Activated CD8-positive, alpha-beta memory T cell treated with anti-CD3 and anti-CD28 coated beads for 24 hours (primary cell): ENCODE measurements at places on chromosomes 3 and 15.

GRCh38 chr15:87268675-87269074 lies 987.9 kb downstream of the NTRK3 start:
- DNase-seq, result no peak

DNA sequence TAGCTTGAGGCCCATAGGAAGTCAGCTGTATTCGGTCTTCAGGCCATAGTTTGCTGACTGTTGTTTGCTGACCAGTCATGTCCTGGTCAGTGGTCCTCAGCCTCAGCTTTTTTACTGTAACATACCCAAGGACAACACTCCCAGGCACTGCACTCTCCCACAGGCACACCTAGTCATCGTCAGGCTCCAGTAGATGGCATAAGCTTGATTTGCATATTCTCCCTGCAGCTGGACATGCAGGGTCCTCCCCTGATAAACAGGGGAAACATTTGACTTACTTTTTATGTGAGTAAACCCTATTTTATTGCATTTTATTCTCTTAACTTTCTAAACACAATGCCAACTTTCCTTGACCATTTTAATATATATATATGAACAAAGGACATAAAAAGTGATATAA lies 22.9 kb downstream of the ARHGEF3 start:
- peak; percentile 30 for DNase-seq

GRCh38 chr3:149080011-149080698 lies 6.2 kb downstream of the HLTF start:
- no peak for DNase-seq

DNA sequence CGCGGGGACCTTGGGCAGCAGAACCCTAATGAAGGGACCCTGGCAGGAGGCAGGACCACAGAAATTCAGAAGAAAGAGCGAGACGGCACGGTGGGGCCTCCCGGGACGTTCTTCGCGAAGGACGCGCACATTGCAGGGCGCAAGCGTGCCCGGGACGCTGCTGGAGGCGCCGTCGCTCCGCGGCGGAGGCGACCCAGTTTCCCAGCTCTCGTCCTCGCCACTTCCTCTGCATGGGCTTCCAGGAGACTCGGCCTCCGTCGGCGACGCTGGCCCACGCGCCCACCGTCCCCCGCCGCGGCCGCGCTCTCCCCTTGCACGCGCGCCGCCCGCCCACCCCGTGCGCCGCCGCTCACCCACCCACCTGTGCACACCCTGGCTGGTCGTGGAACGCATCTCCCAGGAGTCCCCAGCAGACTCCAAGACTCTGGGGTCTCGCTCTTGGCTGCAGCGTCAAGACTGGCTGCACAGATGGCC lies 31.8 kb upstream of the SMAD3 start:
- DNase-seq, result no peak

- DNase-seq, result no peak
Observed at GRCh38 chr15:41562784-41563198, 3.8 kb downstream of the TYRO3 start.

GRCh38 chr3:63303238-63303637 lies 25.1 kb downstream of the SYNPR start:
- DNase-seq, result no peak

DNA sequence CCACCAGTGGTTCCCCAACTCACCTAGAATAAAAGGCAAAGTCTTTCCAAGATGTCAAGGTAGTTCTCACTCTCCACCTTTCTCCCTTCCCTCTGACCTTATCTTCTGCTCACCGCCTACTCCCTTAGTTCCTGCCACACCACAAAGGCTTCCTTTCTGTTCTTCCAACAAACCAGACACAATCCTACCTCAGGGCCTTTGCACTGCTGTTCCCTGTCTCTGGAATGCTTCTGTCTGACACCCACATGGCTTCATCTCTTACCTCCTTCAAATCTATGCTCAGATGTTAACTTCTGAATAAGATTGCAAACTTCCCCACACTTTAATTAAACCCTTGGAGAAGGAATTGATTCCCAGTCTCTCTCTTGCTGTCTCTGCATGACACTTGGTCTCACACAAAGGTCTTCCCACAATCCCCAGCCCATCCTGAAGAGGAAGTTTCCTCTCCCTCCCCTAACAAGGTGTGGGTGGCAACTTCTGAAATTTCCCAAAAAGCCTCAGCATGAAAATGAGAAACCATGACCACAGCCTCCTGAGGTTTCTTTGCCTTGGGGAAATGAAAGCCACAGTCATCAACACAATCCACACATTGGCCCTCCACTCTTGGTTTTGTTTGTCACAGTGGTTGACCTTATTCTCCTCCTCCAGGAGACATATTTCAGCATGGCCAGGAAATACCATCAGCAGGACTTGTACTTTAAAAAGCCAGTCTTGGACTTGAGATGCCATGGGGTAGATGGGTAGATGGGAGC lies 3.0 kb upstream of the RYK start:
- no peak for DNase-seq

DNA sequence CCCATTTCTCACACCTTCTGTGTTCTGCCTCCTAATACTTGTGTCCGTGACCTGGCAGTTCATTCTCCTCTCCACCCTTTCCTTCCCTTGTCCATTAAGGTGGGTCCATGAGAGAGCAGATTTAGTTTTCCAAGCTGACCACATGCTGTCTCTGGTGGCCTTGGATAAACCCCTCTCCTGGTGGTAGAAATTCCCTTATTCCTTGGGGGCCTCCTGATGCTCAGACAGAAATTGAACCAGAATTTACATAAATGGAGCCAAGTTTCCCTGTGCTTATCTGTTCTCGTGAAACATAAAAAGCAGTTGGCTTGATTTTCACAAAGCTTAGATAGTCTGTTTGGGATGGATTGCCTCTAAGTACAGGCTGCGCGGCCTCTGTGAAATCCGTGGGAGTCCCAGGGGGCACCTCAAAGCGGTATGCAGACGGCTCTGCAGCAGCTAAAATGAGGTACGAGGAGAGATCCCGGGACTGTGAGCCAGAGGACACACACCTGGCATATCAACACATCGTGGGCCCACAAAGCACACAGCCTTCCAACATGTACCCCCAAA lies 101.0 kb upstream of the NMNAT3 start:
- no peak for DNase-seq

DNA sequence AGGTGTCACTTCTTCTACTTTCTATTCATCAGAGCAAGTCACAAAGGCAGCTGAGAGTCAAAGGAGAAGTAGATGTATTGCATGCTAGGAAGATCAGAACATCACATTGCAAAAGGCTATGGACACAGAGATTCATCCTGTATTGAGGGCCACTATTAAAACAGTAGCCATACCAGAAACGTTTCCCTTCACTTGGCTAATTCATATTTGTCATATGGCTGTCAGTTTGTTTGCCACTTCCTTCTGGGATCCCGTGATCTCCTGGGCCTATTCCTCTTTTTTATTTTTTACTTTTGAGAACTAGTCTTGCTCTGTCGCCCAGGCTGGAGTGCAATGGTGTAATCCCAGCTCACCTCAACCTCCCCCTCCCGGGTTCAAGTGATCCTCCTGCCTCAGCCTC lies 184.0 kb upstream of the SATB1 start:
- DNase-seq, result no peak

- peak; percentile 63 for DNase-seq
Observed at GRCh38 chr15:56537881-56538280, 72.9 kb upstream of the MNS1 start.

DNA sequence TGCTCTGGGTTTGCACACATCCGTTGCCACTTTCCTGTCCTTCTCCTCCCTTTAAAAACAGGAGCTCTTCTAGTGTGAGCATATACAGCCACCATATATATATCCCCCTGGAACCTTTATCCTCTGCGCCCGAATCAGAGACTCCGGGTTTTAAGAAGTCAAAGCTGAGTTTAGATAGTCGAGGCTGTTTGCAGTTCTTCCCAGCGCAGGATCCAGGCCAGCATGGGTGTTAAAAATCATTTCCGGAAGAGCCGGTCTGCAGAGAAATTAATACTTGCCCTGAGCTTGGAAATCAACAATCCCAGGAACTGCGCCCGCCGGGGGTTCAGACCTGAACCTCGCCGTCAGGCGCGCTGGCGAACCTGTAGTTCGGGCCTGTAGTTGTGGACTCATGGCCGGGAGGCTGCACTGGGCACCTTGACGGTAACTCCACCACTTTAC lies 2.3 kb downstream of the SHOX2 start:
- DNase-seq, result no peak

- DNase-seq, result no peak
Observed at GRCh38 chr15:45199136-45199810, 11.5 kb upstream of the SHF start.

- DNase-seq, result peak; percentile 54
Observed at GRCh38 chr15:38672814-38673670, 108.4 kb upstream of the RASGRP1 start.

- no peak for DNase-seq
Observed at GRCh38 chr3:12708584-12709192, 44.8 kb upstream of the RAF1 start.
